Hematopoietic multipotent progenitor cell (in vitro differentiated cells): ENCODE measurements at places on chromosomes 13 and 19.
A peak's percentile ranks its signal among the peaks of the same experiment; 100 is the strongest.

- DNase-seq, result no peak
Observed at GRCh38 chr13:40186041-40186440, 480.4 kb downstream of the FOXO1 start.

- no peak for DNase-seq
Observed at GRCh38 chr13:90824032-90824431, 523.5 kb upstream of the MIR17HG start.

GRCh38 chr13:73832128-73832588 is 302.0 kb downstream of the KLF12 start:
- no peak for DNase-seq

DNA sequence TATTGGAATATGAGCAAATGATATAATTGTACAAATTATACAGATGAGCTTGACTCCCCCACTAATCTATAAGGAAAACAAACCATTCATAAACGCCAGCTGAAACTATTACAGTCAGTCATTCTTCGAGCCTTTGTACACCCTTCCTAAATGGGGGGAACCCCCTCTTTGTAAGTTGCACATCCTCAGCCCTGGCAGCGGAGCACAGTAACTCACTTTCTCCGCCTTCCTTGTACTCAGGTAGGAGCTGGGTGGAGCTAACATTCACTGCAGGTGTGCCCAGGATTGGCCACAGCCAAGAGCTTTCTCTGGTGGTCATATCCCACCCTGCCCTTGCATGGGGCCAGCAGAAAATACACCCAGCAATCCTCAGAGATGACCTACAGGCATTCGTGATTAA is 28.6 kb downstream of the PIN1 start:
- no peak for DNase-seq

- peak; percentile 86 for DNase-seq
Observed at GRCh38 chr19:45809643-45810159, 5.4 kb downstream of the RSPH6A start.

GRCh38 chr19:33621811-33622504 is at the start of gene CHST8:
Gene CHST8, plus strand, starts transcription at chr19:33621953. Its CDS starts 67,309 bp downstream, at chr19:33689262.
- DNase-seq, result no peak

GRCh38 chr13:30030141-30030750 is 179.8 kb upstream of the UBL3 start:
- DNase-seq, result no peak
